ENCODE measurements at places on chromosomes 11 and 22. TPM values are rescaled to one million over a fixed set of nuclear protein-coding genes. Genes with fewer than 3 reads are reported as not detected.

DNA sequence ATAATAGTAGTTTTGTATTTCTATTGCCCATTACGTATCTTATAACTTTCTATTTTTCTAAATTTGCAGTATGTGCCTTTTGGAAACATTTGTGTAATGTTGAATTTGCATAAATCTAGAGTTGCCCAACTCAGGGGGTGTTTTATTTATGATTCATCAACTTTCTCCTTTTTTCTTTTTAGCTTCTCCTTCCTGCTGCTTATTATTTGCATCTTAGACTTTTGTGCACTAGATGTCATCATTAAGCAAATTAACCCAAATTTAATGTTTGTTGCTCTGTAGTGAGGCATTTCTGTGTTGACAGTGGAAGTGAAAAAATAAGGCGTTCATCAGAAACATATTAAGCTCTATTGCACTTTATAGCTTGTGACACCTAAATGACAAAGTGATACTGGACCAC lies 56.2 kb upstream of the ZBED5 start:
- no peak for DNase-seq

DNA sequence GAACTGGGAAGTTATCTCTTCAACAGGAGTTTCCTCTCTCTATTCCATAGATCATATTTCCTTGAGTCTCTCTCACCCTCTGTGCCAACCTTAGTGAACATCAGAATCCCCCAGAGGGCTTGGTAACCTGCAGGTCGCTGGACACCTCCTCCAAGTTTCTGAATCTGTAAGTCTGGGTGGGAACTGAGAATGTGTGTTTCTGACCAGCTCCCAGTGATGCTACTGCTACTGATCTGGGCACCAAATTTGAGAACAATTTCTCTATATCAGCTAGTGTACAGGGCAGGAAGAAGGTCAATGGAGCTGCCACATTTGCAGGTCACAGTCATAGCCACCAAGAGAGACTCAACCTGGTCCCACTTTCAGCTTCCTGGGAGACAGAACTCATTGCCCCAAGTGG lies 62.9 kb downstream of the RCN1 start:
- no peak for DNase-seq

- peak; percentile 29 for DNase-seq
Observed at GRCh38 chr11:74055938-74056337, 47.1 kb upstream of the UCP3 start.

DNA sequence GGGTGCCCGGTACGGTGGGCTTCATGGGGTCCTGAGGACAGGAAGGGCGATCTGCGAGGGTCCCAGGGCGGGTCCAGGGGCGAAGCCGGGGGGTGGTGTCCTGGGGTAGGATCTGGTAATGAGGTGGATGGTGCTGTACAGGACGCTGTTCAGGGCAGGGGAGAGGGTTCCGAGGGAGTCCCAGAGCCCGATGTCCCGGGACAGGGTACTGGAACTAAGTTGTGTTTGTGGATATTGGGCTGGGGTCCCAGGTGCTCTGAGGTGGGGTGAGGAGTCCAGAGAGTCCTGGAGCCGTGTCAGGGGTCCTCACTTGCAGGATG lies 426 bp downstream of the LZTR1 start:
- DNase-seq = no peak

DNA sequence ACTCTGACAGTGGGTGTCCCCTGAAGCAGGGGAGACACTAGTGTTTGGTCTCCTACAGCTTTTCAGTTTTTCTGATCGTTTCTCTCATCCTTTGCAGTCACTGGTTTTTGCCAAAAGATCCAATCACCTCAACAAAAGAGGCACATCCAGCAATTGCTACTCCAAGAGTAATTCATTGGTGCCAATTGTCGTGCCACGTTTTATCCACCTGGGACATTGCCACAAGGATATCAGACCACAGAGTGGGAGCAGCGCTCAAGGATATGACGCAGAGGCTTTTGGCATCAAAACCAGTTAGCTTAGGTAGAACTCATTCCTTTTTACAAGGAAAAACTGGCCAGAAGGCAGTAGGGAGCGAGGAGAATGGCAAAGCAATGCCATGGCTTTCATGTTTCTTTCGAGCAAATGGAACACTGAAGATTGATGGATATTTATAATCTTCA lies 40.9 kb upstream of the BLID start:
- no peak for DNase-seq

- peak; percentile 79 for DNase-seq
Observed at GRCh38 chr22:28829358-28830181, 29.2 kb upstream of the XBP1 start.

DNA sequence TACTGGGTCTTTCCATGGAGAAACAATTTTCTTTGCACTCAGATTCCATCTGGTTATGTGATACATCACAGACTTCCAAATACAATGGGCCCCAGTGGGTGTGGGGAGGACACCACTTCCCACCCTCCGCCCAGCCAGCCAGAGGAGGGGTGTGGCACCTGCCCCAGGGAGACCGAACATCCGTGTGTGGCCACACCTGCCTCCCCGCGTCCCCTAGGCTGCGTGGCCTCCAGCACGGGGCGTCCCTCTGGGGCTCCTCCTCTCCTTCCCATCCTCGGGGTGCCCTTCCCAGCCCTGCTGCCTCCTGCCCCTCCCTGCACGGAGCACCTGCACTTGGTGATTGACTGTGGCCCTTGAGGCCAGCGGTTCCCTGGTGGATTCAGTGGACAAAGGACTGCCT lies 49.1 kb downstream of the CERK start:
- DNase-seq = no peak

DNA sequence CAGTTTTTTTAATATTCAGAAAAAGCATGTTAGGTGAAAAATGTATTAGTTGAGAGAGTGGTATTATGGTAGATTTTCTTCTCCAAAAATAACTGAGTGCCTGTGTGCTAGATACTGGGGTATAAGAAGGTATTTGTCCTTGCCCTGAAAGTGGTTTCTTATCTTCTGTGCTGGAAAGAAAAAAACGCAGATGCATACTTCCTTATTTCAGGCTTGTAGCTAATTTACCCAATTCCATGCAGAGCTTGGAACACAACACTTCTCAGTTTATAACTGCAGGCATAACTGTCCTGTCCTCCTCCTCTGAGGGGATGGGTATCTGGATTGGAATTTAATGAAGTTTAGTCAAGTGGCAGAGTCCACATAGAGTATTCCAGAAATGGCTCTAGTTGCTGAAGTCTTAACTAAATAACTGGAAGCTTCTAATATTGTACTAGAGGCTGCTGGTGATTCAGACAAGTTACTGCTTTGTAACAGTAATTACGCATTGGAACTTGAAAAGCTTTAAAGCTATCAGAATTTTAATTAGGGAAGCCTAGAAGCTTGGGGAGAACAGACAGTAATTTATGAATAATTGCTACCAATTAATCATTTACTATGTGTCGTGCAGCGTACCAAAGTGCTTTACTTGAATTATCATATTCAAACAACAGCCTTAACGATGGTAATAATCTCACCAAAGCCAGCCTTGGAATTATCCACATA lies 12.7 kb upstream of the C11orf91 start:
- no peak for DNase-seq

- no peak for DNase-seq
Observed at GRCh38 chr22:26558248-26558895, 31.6 kb downstream of the TPST2 start.

- no peak for DNase-seq
Observed at GRCh38 chr22:25395468-25395867, 169.0 kb upstream of the GRK3 start.

GRCh38 chr11:45920531-45921477 lies 1.7 kb upstream of the LARGE2 start:
- no peak for DNase-seq

DNA sequence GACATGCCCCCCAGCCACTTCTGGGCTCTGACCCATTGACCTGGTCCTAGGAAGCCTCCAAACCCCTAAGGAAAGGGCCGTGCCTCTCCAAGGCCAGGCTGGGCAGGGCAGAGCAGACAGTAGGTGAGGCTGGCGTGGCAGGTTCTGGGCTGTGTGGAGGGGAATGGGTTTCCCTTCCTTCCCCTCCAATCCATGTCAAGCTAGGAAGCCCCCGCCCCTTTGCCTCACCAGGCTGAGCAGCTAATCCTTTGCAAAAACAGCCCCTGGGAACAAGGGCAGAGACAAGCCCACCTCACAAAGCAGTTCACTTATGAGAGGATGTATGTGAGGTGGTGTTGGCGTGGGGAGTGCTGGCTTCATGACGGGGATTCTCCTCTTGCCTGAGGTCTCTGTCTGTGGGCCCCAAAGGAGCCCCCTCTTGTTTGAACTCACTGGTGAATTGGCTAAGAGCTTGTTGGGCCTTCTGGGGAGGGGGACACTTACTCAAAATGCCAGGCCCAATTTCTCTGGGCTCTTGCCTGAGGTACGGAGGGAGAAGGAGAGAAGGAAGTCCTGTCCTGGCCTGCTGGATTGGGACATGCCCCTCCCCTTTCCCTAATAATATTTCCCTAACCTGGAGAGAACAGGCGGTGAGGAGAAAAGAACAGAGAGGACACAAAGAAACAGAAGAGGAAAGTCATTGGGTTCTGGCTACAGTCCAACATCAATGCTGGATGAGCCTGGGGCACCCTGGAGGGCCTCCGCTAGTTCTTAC lies 1.6 kb upstream of the TRIM29 start:
- no peak for DNase-seq

DNA sequence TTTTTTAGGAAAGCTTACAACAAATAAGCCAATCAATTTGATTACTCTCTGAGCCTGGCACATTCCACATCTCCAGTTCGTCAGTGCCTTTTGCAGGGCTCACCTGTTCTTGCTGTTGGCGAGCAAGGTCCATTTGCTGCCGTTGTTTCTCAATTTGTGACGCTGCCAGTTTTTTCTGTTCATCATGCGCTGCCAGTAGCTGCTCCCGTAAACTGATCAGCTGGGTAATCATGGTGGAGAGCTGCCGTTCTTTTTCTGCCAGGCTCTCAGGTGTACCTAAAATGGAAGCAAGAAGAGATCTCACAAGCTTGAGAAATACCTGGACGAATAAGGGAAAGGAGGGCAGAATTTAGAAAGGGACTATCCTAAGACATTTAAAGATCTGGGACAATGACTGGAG lies 169.7 kb downstream of the SOX6 start:
- no peak for DNase-seq

GRCh38 chr11:35165030-35165422 lies 26.1 kb downstream of the CD44 start:
- DNase-seq = no peak

- DNase-seq = no peak
Observed at GRCh38 chr11:130847517-130847916, 68.8 kb downstream of the SNX19 start.

GRCh38 chr11:1755344-1755691 lies 4.9 kb upstream of the IFITM10 start:
- no peak for DNase-seq

DNA sequence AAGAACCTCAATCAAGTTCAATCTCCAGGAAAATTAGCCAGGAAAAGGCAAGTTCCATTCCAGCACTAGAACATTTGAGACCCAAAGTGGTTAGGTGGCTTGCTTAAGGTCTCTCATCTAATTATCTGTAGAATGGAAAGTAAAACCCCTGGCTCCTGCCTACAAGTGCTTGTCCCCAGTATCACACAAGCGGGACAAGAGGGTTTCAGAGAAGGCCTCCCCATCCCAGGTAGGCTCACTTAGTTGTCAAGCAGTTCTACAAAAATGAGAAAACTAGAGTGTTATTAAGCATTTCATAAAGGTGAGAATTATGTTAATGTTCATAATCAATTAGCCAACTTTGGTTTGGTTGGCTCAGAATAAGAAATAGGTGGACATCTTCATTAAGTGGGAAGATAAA lies 5.5 kb downstream of the POU2AF1 start:
- DNase-seq = no peak

DNA sequence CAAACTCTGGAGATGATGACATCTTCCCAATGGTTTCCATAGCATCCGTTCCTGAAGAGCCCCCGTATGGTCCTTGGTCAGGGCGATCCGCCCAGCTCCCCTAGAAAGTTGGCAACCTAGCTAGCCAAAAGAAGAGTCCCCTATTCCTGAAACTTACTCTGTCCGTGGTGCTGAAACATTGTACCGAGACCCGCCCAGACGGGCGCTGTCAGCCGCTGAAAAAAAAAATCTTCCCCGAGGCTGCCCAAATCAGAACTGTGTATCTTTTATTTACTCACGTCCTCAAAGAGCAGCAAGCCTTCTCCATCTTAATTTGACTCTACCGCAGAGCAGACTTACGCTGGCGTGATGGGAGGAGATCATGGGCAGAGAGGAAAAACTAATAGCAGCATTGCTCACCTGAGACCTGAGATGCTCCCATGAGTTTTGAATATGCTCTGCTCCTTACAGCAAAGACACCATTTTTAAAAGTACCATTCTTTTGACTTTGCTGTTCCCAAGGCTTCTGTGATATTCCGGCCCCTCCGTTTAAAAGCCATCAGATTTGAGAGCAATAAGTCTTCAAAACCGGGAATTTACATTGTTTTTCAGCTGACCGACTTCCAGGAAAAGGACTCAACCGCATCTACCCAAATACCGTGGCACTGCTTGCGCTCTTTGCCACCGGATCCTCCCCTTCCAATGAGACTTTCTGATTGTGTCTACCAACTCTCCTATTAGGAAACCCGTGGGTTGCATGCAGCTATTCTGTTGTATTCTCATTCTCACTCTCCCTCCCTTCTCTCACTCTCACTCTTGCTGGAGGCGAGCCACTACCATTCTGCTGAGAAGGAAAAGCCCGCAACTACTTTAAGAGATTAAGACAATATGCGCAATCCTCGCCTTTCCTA lies at the start of gene SLC17A6:
SLC17A6 (plus strand) TSS at position 786 of the 890 bp plus-strand sequence. CDS start 153 bp downstream, outside the sequence.
- DNase-seq = peak; percentile 58

GRCh38 chr22:32486656-32487390 lies 12.2 kb downstream of the FBXO7 start:
- no peak for DNase-seq

The MMP8 gene
- polyA plus RNA-seq = not detected

The TTC36 gene
- polyA plus RNA-seq = 4.6 TPM

The CUL5 gene
- polyA plus RNA-seq = 32.5 TPM

The SMC1B gene
- polyA plus RNA-seq = not detected

The TEX12 gene
- not detected for polyA plus RNA-seq

The CHRM4 gene
- not detected for polyA plus RNA-seq

The MMP13 gene
- polyA plus RNA-seq = not detected

The OR2D2 gene
- not detected for polyA plus RNA-seq

The PHOX2A gene
- not detected for polyA plus RNA-seq

The SCGB1A1 gene
- polyA plus RNA-seq = not detected

The TRIM48 gene
- not detected for polyA plus RNA-seq
